ENCODE measurements at places on chromosomes 5 and 9.

DNA sequence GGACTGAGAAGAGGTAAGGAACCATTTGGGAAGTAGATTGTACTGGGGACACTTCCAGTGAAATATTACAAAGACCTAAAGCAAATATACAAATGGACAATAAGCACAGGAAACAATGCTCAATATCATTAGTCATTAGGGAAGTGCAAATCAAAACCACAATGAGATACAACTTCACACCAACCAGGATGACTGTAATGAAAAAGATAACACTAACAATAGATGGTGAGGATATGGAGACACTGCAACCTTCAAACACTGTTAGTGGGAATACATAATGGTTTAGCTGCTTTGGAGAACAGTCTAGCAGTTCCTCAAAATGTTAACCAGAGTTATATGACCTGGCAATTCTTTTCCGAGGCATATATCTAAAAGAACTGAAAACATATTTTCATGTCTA lies 149.7 kb downstream of the TRPM3 start:
- DNase-seq = no peak

- DNase-seq = no peak
These were observed 221.6 kb downstream of the ACTL7B start for GRCh38 chr9:108634204-108634603.

GRCh38 chr5:112126982-112127381 lies 292.1 kb downstream of the EPB41L4A start:
- DNase-seq = no peak

DNA sequence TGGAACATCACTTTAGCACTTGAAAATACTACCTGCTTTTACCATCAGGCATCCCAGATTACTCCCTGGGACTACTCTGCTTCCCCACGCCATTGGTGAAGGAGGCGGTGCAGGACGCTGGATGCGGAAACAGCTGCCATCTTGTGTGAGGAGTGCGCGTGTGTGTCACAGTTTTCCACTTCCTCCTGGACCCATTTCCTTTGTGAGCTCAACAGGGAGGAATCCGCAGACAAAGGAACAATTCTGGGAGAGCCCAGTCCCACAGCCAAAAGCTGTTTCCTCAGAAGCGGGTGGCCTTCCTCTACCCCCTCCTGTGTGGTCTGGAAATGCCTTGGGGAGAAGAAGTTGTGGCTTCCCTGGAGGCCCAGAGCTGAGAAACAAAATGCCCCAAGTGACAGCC lies 16.8 kb downstream of the AFAP1L1 start:
- DNase-seq = no peak

GRCh38 chr5:143886096-143886495 lies 74.1 kb downstream of the HMHB1 start:
- no peak for DNase-seq
